ENCODE measurements at places on chromosomes 3 and 15.

- no peak for DNase-seq
Measured at GRCh38 chr3:187838016-187838540, 92.8 kb upstream of the BCL6 start.

GRCh38 chr3:9439331-9439730 is 41.9 kb downstream of the SETD5 start:
- DNase-seq: no peak

DNA sequence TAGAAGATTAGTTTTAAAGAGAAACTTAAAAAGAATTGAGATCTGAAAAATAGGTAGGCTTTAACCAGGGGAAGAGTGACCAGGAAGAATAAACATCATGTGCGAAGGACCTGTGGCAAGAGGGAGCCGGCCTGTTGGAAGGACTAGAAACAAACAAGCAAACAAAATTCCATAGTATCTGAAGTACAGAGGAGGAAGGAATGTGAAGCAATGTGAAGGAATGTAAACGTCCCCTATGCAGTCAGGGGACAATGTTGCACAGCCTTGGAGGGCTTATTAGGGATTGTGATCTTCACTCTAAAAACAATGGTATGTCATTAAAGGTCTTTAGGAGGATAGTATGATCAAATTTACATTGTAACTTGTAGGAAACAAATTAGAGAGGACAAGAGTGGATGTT is 84.4 kb upstream of the PLCL2 start:
- DNase-seq: no peak

DNA sequence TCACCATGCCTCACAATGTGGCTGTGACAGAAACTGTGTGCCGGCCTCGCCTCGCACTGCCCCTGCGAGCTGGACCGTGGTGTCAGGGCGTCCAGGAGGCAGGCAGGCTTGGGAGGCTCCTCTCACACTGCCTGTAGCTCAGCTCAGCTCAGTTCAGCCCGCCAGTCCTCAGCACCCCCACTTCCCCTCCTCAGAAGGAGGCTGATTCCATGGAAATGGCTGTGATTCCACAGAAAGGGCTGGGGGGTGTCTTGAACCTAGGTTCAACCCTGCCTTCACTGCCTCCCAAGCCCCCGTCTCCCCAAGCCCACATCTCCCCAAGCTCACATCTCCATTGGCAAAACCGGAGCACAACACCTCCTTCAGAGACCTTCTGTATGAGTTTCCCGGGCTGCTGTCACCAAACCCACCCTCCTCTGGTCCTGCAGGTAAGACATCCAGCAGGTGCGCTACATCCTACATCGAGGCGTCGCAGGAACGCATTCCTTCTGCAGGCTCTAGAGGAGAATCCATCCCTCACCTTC is 94.0 kb downstream of the OCA2 start:
- DNase-seq: no peak

DNA sequence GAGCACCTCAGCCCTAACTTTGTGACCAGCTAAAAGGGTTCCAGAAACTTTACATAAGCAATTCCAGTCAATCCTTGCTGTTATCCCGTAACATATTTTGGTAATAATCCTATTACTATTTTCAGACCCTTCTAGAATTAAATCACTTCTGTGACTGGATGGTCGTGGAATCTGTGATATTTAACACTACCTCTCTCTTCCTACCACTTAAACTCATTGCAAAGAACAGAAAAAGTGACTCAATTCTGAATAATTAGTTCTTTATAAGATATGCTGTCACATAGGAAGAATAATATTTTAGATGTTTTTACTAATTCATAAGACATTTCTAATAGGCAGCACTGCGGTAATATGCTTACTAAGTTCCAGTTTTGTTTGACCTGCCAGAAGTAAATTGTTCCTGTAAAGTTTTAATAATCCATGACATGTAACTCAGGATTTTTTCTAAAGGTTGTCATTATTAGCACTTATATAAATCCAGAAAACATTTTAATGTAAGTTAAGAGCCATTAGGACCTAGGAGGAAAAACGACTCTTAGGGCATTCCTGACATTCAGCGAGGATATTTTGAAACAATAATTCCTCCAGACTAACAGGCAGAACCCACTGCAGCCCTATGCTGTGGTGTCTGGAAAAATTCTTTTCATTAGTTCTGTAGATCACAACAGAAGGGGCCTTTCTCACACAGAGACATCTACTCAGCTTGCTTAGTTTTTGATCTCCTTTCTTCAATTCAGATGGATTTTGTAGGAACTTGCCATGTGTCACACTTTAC is 113.3 kb upstream of the MBNL1 start:
- no peak for DNase-seq

DNA sequence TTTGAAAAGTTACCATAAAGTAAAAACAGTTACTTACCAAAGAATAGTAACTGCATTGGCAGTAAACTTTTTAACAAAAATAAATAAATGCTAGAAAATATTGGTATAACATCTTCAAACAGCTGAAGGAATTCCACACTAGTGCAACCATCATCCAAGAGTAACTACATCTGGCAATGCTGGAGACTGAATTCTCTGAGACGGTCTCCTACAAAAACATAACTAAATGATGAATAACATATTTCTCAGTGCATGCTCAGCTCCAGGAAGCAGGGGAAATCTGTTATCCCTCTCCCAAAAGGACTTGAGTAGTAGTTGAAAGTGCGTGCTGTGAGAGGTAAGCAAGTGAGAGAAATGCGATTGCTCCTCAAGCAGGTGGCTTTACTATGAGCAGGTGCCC is 526.8 kb upstream of the CCDC54 start:
- DNase-seq: no peak

DNA sequence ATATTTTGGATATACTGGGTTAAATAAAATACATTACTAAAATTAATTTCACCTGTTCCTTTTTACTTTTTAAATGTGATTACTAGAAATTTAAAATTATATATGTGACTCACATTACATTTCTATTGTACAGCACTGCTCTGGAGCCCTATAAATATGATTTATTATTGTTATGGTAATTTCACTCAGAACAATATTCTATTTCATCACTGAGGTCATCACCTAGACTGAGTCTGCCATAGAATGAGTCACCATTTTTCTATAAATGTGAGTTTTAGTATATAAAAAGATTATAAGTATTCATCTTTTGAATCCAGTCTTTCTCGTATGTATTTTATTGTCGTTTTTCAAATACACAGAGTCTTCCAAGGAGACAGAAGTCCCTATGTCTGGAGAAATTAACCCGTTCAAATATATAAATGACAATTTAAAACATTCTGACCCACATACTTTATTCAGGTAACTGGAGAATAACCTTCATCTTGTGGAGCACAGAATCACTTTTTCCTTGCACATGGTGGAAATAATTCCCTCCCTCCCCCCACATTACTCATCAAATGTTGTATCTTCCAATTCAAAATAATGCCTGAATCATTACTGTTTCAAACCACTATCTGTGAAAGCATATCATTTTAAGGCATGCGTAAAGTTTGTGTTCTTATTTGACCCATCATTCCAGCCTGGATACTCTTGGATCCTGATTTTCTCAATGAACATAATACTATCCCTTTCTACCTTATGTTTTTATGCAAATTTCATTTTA is 30.0 kb downstream of the CHST14 start:
- DNase-seq: no peak

DNA sequence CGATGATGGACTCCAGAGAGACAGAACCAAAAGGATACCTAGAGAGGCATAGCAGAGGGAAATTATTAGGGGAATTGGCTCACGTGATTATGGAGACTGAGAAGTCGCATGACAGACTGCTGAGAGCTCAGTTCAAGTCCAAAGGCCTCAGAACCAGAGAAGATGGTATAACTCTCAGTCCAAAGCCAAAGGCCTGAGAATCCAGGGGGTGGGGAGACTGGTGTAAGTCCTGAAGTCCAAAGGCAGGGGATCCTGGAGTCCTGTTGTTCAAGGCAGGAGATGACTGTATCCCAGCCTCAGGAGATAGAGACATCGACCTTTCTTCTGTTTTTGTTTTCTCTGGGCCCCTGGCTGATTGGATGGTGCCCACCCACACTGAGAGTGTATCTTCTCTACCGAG is 1.2 kb upstream of the KLHL6 start:
- no peak for DNase-seq

- no peak for DNase-seq
Measured at GRCh38 chr3:31106912-31107311, 212.5 kb upstream of the GADL1 start.

GRCh38 chr3:99313485-99313884 is 324.9 kb upstream of the COL8A1 start:
- no peak for DNase-seq

GRCh38 chr3:169907944-169908343 is 3.4 kb upstream of the SAMD7 start:
- DNase-seq: no peak

DNA sequence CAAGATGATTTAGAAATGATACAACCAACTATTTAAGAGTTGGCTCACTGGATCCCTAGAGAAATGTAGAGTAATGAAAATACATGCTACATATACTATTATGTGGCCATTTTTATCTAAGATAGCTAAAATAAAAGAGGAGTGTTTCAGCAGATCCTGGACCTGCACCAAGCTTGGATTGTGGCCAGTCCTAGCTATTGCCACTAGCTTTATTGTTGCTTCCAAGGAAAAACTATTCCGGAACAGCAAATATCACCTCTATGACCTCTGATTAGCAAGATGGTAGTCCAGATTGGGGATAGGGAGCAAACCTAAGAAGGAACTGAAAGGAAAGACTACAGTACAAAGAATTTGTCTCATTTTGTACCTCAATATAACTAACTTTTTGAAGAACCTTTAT is 63.7 kb upstream of the NDN start:
- no peak for DNase-seq

DNA sequence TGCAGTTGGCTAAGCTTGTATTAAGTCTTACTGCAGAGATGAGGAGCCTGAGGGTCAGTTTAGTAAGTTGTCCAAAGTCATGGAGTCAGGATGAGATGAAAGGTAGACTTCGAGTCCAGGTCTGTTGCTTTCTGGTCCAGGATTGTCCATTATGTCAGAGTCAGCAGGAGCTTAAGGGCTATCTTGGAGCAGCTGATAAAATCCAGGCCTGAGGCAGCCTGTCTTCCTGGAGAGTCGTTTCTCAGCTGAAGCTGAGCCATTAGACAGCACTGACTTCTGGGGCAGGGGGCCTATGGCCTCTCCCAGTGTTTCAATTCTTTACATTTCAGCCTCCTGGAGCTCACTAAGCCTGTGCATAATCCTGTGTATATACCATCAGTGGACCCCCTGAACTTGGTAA is 219.5 kb upstream of the GAP43 start:
- no peak for DNase-seq

GRCh38 chr15:85029221-85029620 is 47.6 kb downstream of the PDE8A start:
- DNase-seq: no peak

DNA sequence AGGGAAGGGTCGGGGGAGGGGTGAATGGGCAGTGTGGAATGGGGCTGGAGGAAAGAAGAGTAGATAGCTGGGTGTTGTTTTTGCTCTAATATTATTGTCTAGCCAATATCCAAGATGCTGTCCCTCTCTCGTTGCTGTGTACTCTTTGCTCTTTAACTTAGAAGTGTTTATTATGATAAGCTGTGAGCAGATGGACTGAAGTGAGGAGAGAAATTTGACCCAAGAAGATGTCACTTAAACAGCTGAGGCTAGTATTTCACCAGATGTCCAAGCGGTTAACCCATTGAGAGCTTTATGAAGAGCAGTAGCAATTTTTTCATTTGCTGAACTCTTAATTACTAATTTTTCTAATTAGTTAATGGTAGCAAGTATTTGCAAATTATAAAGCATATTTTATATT is 212.2 kb upstream of the TP63 start:
- no peak for DNase-seq

- no peak for DNase-seq
Measured at GRCh38 chr3:191269289-191270085, 59.7 kb upstream of the CCDC50 start.

GRCh38 chr15:57857871-57858270 is 151.4 kb downstream of the POLR2M start:
- no peak for DNase-seq

GRCh38 chr3:84724877-84725276 is 233.9 kb upstream of the CADM2 start:
- no peak for DNase-seq

DNA sequence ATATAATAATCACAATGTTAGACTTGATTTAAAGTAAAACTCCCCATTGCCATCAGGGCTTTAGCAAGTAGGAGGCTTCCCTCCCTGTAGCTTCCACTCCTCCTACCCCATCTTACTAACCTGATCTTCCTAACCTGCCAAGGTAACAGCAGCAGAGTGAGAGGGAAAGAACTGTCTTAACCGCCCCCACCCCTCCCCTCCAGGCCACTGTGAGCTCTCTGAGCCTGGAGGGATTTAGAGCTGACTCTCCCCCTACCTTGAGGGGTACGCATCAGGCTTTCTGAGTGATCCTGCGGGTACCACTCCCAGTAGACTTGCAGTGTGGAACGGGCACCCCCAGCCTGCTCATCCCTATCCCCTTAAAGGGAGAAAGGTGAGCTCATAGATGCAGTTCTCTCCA is 11.4 kb upstream of the PRSS50 start:
- no peak for DNase-seq

DNA sequence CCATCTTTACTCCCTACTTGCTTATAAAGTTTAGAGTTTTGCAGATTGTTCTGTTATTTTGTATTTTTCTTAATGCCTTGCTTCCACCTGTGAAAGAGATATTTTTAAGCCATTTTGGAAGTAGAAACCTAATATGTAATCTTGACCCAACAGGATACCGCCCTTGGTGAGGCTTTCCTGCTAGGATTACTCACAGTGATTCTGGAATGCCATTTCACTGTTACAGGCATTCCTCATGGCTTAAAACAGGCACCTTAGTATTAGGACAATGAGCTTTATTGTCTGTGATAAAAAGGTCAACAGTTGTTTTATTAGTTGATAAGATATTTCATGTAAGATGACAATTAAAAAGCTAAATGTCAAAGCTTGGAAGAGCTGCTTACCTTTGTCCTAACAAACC is 58.2 kb downstream of the PHLDB2 start:
- no peak for DNase-seq

DNA sequence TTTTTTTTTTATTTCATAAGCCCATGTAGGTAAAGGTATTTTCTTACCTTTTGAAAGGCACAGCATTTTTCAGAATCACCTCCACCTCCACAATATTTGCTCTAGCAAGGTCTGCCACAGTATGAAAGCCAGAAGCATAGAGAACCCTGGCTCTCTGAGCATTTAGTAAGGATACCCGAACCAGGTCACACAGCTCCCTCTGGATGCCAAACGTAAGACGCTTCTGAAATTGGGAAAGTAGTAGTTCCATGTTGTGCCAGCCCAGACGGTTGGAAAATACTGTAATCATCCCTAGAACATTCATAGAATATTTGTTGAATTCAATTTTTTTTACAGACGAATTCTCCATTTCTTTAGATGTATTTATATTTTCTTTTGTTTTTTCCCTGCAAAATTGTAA is 52.4 kb downstream of the POLQ start:
- DNase-seq: no peak

DNA sequence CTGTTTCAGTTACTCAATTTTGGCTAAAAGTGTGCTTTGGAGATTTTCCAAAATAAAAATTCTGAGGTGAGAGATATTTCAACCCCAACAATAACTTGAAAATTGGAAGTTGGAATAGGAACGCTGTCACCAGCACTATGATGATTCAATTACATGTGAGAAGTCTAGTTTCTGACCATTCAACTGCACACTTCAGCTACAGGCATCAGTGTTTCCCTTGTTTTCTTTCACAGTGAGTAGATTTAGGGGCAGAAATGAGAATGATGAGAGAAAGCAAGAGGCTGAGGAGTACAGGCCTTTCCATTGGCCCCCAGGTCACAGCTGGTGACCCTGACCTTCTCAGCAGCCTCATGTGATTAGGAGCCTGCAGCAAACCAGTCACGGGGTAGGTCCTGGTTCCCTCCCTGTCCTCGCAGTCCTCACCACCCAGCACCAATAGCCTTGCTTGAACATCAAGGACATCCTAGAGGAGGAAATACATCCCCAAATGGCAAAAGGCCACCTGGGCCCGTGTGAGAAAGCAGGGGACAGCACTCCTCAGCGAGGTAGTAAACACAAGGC is 10.0 kb upstream of the FILIP1L start:
- DNase-seq: no peak
